Cardiac muscle cell (in vitro differentiated cells and primary cell): ENCODE measurements at places on chromosomes 4 and X. TPM values are rescaled to one million over a fixed set of nuclear protein-coding genes. Genes with fewer than 3 reads are reported as not detected.

SORBS2 gene
- polyA plus RNA-seq = 470 and 545 TPM in 2 replicates

VEGFC gene
- 4.2 and 4.9 TPM in 2 replicates for polyA plus RNA-seq

LIMCH1 gene
- 1.7 and 4.5 TPM in 2 replicates for polyA plus RNA-seq

BGN gene
- polyA plus RNA-seq = 1.0 and 2.2 TPM in 2 replicates

BTK gene
- 0.06 and 2.5 TPM in 2 replicates for polyA plus RNA-seq

CCNQ gene
- polyA plus RNA-seq = 36.8 and 37.0 TPM in 2 replicates

ELF2 gene
- 45.7 and 52.7 TPM in 2 replicates for polyA plus RNA-seq

GPRIN3 gene
- 5.1 and 7.1 TPM in 2 replicates for polyA plus RNA-seq
